Peyer's patch (tissue), 4 donors: ENCODE measurements at places on chromosomes 3 and 15. TPM values are rescaled to one million over a fixed set of nuclear protein-coding genes. Genes with fewer than 3 reads are reported as not detected.

SH3GL3 gene
- total RNA-seq, result not detected

PLXND1 gene
- 13.1 TPM for total RNA-seq

FBXO40 gene
- total RNA-seq, result not detected

PPP4R2 gene
- total RNA-seq, result 49.6 TPM

SNTN gene
- total RNA-seq, result not detected

EIF1B gene
- 33.8 TPM for total RNA-seq
